Activated naive CD4-positive, alpha-beta T cell treated with anti-CD3 and anti-CD28 coated beads, Interleukin-2, amount 50 U/mL, for 72 hours (primary cell): ENCODE measurements at places on chromosomes 2 and 18. TPM values are rescaled to one million over a fixed set of nuclear protein-coding genes. Genes with fewer than 3 reads are reported as not detected.

The ARHGEF4 gene
- 0.80 TPM for total RNA-seq

The ABCG8 gene
- not detected for total RNA-seq

DNA sequence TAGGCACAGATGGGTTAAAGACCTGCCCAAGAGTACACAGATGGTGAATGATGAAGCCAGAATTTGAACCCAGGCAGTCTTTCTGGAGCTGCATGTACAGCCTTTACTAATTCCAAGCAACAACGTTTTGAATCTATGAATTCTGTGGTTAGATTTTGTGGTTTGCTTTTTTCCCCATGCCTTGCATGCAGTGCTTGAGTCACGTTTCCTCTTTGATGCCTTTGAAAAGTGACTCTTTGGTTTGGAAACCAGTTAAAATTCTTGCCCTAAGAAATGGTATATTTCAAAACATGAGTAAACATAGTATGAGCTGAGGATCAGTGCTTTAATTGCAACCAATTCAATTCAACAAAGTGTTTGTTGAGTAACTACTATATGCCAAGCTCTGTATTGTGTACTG, 48.2 kb upstream of the PPM1B start:
- DNase-seq: peak; percentile 30

- DNase-seq: no peak
Observed at GRCh38 chr2:112006076-112006410, 49.0 kb upstream of the TMEM87B start.

- DNase-seq: no peak
Observed at GRCh38 chr2:19796035-19796695, 105.6 kb downstream of the TTC32 start.
